SK-N-SH (cell line): ENCODE measurements at places on chromosomes 3 and 15. TPM values are rescaled to one million over a fixed set of nuclear protein-coding genes. Genes with fewer than 3 reads are reported as not detected.

DNA sequence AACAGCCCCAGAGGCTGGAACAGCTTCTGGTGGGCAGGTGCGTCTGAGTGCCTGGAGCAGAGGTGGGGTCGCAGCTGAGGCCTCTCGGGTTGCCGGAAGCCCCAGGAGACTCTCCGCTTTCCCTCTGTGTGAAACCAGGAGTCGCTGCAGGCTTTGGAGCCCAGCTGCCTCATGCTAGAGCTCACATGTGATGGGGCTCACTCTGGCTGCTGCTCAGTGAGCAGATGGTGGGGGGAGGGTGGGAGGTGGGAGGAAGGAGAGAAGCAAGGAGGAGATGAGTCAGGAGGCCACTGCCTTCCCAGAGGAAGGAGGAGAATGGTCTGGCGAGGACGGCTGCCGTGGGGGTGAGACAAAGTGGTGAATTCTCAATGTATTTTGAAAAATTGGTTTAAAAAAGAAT lies 290.1 kb upstream of the CHRNA7 start:
- no peak overlapping the region for H3K27ac ChIP-seq
- H3K4me1 ChIP-seq: no peaks in the 10 kb centered on the region
- H3K36me3 ChIP-seq: no peaks in the 10 kb centered on the region
- H3K4me3 ChIP-seq: no peak overlapping the region

GRCh38 chr15:60358935-60359682 lies 38.7 kb downstream of the ANXA2 start:
- DNase-seq: peak; percentile 71
- H3K27ac ChIP-seq: peak overlapping the region; percentile 97
- H3K4me1 ChIP-seq: peaks cover 28% of the 10 kb centered on the region
- H3K27me3 ChIP-seq: no peaks in the 10 kb centered on the region
- H3K4me3 ChIP-seq: peak overlapping the region; percentile 24; the same call in 1 of the 2 replicates
- H3K36me3 ChIP-seq: peaks cover 68% of the 10 kb centered on the region; the same call in 1 of the 2 replicates

- H3K4me1 ChIP-seq: no peaks in the 10 kb centered on the region
- no peak overlapping the region for H3K4me3 ChIP-seq
- H3K27ac ChIP-seq: no peak overlapping the region
- no peaks in the 10 kb centered on the region for H3K36me3 ChIP-seq
- DNase-seq: peak; percentile 21
Observed at GRCh38 chr15:48031973-48032372, 88.8 kb upstream of the SLC24A5 start.

DNA sequence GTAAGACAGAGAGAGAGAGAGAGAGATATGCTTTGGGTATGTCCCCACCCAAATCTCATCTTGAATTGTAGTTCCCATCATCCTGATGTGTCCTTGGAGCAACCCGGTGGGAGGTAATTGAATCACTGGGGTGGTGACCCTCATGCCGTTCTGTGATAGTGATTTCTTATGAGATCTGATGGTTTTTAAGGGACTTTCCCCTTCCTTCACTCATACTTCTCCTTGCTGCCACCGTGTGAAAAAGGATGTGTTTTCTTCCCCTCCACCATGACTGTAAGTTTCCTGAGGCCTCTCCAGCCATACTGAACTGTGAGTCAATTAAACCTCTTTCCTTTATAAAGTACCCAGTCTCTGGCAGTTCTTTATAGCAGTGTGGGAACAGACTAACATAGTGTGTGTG lies 60.3 kb downstream of the EOMES start:
- no peak overlapping the region for H3K27ac ChIP-seq
- H3K27me3 ChIP-seq: no peaks in the 10 kb centered on the region
- no peak overlapping the region for H3K4me3 ChIP-seq
- H3K36me3 ChIP-seq: no peaks in the 10 kb centered on the region
- no peak for DNase-seq
- no peaks in the 10 kb centered on the region; the same call in 1 of the 2 replicates for H3K4me1 ChIP-seq

GRCh38 chr3:29241855-29242254 lies 39.0 kb upstream of the RBMS3 start:
- no peaks in the 10 kb centered on the region for H3K27me3 ChIP-seq
- no peak overlapping the region for H3K27ac ChIP-seq
- no peak overlapping the region for H3K4me3 ChIP-seq

DNA sequence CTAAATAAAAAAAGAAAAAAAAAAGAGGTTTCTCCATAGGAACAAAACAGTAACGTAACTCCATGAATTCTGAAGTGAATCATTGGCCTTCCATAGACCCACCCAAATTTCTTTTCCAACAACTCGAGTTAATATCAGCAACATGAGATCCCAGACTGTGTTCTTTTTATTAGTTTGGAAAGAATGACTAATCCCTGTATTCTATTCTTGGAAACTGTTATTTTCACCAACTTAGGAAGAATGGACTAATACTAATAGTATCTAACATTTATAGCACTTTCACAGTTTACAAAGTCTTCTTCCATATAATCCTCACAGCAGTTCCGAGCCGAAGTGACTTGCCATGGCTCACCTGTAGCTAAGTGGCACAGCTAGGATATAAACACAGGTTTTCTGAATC lies 72.7 kb upstream of the SLC4A7 start:
- no peaks in the 10 kb centered on the region for H3K27me3 ChIP-seq
- no peak overlapping the region for H3K4me3 ChIP-seq
- DNase-seq: no peak
- H3K36me3 ChIP-seq: no peaks in the 10 kb centered on the region
- H3K4me1 ChIP-seq: no peaks in the 10 kb centered on the region; the same call in none of the 2 replicates

The TMEM158 gene
- polyA plus RNA-seq: 38.0 and 76.4 TPM in 2 replicates

The MGLL gene
- 2.0 and 2.2 TPM in 2 replicates for polyA plus RNA-seq
